ENCODE measurements at places on chromosomes 12 and 14.

DNA sequence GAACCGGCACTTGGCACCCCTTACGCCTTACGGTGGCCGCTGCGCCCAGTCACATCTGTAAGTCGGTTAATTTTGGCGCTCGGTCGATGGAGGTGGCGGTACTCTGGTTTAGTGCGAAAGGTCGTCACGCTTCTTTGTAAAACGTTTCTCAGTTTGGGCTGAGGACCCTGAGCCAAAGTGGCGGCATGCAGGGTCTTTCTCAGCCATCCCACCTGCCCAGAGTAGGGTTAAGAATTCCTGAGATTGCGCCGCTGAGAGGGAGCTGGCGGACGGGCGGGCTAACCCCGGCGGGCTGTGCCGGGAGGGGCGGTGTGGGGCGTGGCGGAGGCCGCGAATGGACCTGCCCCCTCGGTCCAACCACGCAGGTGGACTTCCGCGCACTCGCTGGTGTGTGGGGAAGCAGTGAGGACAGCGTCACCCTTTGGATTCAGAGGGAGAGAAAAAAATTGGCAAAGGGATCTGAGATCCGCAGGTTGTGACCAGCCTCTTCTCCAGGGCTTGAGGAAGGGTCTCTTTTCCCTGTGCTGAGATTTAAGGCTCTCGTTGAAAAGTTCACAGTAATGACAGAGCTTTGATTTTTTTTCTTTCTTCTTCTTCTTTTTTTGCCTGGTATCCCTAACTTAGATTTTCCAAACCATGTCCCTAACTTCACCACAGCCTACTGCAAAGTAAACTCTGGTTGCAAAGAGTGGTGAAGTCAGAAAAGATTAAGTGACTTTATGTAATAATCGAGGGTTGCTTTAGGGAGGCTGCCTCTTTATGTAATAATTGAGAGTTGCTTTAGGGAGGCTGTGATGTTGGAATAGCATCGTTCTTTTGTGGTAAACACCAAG, 602 bp upstream of the FBXO33 start:
- DNase-seq: peak; percentile 86

- no peak for DNase-seq
Observed at GRCh38 chr12:12017798-12018197, 52.9 kb upstream of the BCL2L14 start.

DNA sequence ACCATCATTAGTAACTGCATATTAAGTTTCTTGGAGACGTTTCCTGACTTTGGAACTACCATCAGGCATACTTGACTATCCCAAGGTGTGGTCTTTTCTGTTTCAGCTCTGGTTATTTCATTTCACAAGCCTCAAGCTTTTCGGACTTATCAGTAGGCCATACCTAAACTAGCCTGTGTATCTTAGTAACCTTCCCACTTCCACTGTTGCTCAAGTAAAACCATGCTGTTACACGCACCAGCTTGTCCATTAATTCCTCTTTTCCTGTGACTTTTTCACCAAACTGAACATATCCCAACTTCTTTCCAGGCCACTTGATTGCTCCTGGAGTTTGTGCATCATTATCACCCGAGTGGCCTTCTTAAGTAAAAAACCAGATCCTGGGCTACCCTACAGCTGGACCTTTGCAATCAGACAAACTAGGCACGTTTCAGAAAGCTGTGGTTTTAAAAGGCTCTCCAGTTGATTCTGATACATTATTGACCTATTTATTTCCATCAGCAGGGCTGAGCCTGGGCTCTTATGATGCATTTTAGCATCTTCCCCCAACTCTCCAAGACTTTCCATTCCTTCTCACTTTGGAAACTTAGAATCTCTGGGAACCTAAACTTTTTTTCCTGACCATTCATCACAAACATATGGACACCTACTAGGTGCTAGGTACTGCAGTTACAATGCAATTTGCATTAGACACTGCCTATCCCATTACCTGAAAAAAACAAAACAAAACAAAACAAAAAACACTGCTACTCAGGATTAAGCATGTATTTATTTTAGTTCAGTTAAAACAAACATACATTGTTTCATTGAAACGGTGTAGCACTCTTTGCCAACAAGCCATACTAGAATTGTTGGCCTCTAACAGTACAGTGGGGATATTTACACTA, 14.9 kb downstream of the SLC38A2 start:
- no peak for DNase-seq

DNA sequence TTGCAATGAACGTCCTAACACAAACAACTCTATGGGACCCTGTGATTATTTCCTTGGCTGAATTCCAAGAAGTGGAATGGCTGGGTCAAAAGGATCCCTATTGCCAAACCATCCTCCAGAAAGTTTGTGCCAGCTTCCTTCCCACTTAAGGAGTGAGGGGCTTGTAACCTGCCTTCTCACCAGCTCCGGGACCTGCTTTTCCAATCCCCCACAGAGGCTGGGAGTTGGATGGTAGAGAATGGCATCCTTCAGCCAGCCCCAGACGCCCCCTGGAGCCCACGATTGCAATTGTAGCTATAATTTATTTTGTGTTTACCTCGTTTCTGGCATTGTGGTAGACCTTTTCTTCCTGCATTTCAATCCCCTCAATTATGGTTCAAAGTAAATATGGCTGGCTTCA, 9.7 kb upstream of the ZDHHC22 start:
- no peak for DNase-seq

GRCh38 chr12:6550294-6551062, 5.4 kb downstream of the IFFO1 start:
- no peak for DNase-seq

GRCh38 chr14:68982581-68982980, 3.5 kb upstream of the ACTN1 start:
- no peak for DNase-seq

DNA sequence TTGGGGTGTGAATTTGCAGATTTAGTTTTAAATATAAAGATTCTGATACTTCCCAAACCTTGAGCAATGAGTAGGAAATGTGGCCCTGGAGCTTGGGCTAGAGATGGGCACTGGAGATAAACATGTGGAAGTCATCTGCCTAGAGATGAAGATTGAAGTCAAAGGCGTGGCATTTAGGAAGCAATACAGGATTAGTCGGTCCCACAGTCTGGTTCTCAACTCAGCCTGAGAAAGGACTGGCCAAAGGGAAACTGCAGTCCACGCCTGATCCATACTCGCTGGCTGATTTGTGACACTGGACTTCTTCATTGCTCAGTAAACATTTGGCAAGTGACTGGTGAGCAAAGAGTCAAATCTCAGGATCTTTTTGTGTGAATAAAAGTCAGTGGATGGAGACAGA, 268.2 kb upstream of the ATP2B1 start:
- DNase-seq: no peak

DNA sequence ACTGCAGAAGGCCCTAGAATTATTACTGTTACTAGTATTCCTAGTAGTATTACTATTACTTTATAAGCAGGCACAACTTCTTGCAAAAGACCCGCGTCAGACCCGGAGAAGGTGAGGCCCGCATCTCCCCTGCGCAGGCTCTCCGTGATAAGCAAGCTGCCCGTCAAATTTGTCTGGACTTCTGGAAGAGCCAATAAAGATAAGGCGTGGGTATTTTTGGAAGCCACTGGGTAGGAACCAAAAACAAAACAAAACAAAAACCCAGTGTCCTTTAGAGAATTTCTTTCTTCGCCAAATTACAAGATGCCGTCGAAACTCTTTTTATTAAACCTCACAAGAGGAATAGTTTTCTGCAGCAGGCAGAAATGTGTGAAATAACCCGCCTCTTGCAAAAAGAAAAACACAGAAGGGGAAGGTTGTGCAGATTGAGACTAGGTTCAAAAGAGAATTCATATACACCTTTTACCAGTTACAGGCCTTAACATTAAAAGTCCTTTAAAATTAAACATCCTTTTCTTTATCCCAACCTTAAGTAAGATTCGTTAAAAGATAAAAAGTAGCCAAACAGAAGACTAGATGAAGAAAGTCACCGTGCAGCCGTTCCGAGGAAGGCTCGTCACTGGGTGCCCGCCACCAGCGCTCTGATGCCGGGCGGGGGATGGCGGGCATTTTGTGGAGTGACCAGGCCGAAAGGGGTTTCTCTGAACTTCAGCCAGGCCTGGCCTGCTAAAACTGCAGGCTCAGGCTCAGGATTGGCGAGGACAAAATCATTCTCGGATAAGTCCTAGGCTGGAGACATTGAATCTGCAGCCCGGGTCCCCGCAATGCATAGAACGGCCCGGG, 1.6 kb downstream of the TBX5 start:
- DNase-seq: no peak

DNA sequence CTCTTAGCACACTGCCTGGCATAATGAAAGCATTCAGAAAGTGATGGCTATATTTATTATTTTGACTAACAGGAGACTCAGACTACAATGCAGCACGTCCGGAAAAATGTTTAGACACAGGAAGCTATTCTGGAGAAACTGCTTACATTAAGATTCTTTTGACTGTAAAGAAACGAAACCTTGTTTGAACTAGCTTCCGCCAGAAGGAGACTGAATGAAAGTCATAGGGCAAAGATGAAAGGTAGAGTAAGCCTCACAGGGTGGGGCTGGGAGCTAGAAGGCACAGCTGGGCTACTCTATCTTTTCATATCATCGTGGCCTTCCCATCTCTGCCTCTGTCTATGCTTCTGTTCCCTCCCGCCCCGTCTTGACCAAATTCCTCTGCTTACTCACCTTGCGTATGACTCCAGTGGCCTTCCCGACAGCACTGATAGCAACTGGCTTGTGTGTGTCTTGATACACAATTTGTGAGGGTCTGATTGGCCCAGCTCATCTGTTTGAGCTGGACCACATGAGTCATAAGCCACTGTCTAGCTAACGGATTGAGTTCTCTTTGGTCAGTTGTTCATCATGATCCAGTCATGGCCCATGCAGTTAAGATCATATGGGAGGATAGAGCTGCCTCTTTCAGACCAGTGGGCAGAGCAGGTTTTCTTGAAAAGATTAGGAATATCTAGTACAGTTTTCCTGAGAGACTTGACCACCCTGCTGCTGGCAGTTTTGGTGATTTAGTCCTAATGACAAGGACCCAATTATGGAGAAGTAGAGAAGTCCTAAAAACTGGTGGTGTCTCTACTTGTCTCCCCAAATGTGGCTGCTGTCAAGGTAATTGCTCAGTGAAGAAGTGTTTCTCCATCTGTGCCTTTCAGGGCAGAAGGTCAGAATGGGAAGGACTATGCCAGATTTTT, 151.5 kb upstream of the SLC38A2 start:
- DNase-seq: no peak

DNA sequence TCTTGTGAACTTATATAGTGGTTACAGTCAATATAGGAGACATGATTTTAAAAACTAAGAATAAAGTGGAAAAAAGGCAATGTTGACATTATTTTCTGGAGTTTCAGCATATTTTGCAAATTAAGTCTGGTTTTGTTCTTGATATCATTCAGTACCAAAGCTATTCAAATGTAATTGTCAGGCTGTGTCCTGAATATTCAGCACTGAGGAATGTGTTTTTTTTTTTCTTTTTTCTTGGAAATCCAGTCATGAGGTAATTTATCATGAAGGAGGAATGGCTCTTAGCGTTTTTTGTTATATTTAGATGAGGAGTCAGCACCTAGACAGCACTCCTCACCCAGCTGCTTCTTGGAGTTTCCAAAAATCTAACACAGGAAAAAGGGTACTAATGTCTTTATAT, 225.5 kb downstream of the CCDC91 start:
- DNase-seq: no peak

GRCh38 chr14:49875640-49876198, 17.2 kb upstream of the ARF6 start:
- no peak for DNase-seq

DNA sequence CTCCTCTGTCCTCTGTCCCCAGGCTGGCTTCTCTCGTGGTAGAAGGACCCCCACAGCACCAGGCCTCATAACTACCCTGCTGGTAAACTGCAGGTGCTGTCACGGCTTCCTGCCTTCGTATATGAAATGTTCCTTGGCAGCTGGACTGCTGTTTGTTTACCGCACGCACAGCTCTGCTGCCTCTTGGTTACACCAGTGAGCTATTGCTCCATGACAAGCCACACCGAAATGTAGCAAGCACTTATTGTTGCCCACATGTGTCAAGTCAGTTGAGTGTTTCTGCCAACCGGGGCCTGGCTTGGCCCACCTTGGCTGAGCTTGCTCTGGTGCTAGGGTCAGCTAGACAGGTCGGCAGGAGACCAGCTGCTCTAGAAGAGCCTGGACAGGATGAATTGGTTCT, 21.7 kb upstream of the TCL1B start:
- no peak for DNase-seq

DNA sequence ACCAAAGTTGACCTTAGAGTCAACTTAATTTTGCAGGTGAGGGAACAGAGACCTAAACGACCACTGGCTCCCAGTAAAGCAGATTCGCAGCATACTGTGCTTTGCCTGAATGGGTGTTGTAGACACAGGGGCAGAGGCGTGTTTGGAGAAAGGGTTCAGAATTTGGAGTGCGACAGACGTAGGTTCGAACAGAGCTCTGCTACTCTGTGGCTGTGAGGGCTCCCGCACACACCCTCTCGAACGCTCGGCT, 243 bp upstream of the TOMM20L start:
- DNase-seq: no peak

- DNase-seq: no peak
Observed at GRCh38 chr14:94203473-94204210, 29.5 kb downstream of the PPP4R4 start.

DNA sequence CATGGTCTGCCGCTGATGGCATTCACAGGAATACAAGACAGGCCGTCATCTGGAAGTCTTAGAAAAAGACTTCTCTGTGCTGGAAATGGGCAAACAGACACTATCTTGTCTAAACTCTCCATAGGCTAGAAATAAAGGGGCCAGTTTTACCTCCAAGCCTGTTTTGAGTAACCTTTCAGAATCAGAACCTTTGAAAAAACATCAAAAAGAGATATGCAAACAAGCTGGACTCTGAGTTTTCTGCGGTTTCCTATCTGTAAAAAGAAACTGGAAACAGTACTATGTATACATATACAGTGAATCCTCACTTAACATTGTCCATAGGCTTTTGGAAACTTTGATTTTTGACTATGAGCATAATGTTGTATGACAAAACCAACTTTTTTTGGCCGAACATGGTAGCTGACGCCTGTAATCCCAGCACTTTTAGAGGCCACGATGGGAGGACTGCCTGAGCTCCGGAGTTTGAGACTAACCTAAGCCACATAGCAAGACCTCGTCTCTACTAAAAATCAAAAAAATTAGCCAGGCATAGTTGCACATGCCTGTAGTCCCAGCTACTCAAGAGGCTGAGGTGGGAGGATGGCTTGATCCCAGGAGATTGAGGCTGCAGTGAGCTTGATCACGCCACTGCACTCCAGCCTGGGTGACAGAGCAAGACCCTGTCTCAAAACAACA, 92.9 kb upstream of the MAX start:
- no peak for DNase-seq

DNA sequence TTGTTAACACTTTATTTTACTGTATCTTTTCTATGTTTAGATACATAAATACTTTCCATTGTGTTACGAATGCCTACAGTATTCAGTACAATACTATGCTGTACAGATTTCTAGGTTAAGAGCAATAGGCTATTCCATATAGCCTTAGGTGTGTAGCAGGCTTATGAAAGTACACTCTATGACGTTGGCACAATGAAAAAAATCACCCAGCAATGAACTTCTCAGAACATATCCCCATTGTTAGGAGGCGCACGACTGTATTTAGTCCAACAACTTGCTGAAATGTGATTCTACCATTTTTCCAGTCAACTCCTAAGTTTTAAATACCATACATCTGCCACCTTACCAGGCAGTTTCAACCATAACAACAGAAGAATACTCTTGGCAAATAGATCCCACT, 1.8 kb downstream of the PARP11 start:
- no peak for DNase-seq

GRCh38 chr14:66918527-66918926, 270.7 kb upstream of the GARIN2 start:
- no peak for DNase-seq

Measured in hindlimb muscle (tissue), 1 donor.